HepG2 (cell line): ENCODE measurements at places on chromosomes 5 and 9.

- DNase-seq: peak; percentile 23
Measured at GRCh38 chr5:39427633-39428032, 2.9 kb upstream of the DAB2 start.

GRCh38 chr9:90064248-90064647 lies 459.4 kb downstream of the GADD45G start:
- DNase-seq: no peak

GRCh38 chr5:163437309-163438182 lies at the start of gene CCNG1:
Gene CCNG1 (plus strand): TSS chr5:163437595. CDS start chr5:163439257, 1,662 bp downstream.
- DNase-seq: peak; percentile 97

GRCh38 chr9:97808415-97808814 lies 44.6 kb upstream of the FOXE1 start:
- DNase-seq: no peak

DNA sequence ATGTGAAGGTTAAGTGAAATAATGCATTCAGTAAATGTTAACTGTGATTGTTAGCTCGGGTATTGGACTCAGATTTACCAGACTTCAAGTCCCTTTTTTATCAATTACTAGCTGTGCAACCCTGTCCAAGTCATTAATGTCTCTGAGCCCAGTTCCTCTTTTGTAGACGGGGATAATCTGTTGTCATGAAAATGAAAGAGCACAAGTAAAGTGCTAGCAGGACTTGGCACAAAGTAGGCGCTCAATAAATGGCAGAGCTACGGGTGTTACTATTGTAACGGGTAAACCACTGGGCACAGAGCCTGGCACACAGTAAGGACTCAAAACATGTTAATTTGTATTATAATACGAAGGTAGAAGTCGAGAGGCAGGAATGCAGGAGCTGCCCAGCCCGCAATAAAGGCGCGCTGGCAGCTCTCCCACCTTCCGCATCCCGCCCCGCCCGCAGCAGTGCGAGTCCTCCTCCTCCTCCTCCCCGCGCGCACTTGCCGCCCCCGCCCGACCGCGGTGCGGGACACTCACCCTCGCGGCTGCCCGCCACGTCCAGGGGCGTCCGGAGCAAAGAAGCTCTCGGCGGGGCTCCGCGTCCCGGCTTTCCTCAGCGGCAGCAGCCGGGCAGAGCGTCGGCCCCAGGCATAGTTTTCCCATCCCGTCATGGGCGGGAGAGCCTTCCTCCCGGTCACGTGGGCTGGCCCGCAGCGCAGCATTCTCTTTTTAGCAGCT lies at the start of gene C1QTNF2:
TSS of gene C1QTNF2 (minus strand) at position 637 of the 723 bp plus-strand sequence. CDS start 15,615 bp downstream, outside the sequence.
- no peak for DNase-seq

DNA sequence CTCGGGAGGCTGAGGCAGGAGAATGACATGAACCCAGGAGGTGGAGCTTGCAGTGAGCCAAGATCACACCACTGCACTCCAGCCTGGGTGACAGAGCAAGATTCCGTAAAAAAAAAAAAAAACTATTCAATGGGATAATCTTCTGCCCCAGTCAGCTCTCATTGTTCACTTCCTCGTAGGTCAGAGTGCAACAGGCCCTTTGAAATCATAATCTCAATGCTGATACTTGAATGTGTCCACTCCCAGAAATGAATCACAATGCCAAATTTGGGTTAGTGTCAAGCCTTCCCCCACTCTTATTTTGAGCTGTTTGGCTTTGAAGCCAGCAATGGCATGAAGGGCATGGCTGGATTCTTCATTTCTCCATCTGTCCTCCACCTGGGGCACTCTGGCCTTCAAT lies 610.3 kb upstream of the KLF4 start:
- DNase-seq: no peak

DNA sequence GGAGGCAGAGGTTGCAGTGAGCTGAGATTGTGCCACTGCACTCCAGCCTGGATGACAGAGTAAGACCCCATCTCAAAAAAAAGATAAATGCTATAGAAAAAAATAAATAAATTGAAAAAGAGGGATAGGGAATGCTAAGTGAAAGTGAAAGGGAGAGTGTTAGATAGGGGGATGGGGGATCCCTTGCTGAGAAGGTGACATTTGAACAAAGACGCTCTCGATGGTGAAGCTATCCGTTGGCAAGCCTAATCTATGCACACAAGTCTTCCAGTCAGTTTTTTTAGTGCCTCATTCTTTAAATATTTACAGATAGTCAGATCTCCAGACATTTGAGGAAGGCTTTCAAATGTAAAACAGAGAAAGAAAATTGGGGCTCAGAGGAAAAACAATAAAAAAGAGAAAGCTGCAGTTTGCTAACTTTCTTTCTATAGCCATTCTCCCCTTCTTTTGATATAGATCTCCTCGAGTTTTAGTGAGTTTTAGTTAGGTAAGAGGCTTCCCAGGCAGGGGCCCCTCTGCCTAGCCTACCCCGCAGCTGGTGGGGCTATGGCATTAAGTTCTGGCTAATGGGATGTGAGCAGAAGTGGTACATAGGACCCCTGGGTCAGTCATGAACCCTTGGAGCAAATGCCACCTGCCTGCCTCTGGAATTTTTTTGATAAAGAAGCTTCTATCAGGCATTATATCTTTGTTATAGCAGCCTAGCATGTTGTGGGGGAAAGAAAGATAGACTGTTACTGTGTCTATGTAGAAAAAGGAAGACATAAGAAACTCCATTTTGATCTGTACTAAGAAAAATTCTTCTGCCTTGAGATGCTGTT lies 12.0 kb downstream of the GLRX start:
- peak; percentile 32 for DNase-seq

DNA sequence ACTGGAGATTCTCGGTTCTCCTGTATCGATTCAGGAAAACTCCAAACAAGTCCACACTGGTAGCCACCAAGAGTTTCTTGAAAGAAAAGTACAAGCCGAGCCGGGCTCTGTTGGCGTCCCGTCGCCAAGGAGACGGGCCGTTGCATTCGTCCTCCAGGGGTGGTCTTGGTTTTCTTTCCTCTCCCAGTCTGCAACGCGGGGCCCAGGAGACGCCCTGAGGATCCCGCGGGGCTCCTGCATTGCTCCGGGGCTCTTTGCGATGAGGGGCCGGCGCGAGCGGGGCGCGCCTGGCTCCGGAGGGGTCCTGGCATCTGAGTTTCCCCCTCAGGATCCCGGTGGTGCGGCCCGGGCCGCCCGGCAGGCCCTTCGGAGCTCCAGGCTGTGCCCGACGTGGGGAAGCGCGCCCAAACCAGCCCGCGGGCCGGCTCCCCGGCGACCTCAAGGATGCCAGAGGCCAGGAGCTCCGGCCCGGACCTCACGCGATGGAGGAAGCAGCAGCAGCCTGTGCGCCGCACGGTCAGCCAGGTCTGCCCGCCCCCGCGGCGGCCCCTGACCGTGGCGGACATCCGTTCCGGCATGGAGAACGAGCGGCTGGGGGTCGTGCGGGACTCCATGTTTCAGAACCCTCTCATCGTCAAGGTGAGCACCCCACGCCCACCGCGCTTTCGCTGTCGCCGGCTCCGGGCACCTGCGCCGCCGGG lies at the start of gene CFAP77:
TSS of gene CFAP77 (plus strand) at position 384 of the 701 bp plus-strand sequence. CDS start at position 445, 61 bp downstream.
- DNase-seq: peak; percentile 10

- no peak for DNase-seq
Measured at GRCh38 chr9:4066682-4067081, 233.2 kb downstream of the GLIS3 start.

GRCh38 chr5:3307982-3308621 lies 287.5 kb upstream of the IRX1 start:
- no peak for DNase-seq

DNA sequence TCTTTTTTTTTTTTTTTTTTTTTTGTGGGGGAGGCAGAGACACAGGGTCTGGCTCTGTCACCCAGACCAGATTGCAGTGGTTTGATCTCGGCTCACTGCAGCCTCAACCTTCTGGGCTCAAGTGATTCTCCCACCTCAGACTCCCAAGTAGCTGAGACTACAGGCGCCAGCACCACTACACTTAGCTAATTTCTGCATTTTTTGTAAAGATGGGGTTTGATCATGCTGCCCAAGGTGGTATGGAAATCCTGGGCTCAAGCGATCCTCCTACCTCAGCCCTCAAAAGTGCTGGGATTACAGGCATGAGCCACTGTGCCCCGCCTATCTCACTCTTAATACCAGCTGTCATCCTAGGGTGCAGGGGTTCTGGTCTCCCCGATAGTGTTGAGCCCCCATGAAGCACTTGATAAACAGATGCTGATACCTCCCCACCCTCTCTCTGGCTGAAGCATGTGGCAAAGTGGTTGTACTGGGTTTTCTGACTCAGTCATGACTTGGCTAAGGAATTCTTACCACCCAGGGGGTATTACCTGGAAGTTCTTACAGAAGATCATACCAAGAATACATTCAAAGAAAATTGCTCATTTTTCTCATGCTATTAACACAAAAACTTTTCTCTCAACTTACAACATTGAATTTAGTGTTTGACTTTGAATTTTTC lies 110.2 kb upstream of the DAPK1 start:
- no peak for DNase-seq

DNA sequence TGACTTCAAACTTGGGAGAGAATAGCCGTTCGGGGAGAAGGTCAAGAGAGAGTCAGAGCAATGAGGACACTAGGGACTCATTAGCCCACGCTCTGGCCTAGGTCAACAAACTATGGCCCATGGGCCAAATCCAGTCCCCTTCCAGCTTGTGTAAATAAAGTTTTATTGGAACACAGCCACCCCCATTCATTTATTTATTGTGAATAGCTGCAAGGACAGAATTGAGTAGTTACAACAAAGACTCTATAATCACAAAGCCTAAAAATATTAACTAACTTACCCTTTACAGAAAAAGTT lies 33.1 kb upstream of the TRIM32 start:
- peak; percentile 25 for DNase-seq

DNA sequence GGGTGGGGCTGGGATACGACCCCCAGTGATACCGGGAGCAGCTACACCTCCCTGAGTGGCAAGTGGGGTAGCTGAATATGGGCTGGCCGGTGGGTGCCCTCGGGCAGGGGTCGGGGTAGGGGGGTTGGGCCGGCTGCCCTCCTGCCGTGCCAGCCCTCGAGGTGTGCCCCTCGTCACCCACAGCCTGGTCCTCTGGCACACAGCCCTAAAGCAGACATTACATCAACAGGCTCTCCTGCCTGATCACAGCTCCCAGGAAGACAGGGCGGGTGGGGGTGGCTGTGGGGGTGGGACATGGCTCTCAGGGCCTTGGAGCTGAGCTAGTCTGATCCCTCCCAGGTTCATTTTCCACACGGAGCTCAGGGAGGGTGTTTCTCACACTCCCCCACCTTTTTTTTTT lies 23.2 kb downstream of the FBXW5 start:
- DNase-seq: no peak
